ENCODE measurements at places on chromosomes 4 and X.

- no peak for DNase-seq
These were observed 6.9 kb downstream of the PDLIM5 start for GRCh38 chr4:94458682-94459081.

DNA sequence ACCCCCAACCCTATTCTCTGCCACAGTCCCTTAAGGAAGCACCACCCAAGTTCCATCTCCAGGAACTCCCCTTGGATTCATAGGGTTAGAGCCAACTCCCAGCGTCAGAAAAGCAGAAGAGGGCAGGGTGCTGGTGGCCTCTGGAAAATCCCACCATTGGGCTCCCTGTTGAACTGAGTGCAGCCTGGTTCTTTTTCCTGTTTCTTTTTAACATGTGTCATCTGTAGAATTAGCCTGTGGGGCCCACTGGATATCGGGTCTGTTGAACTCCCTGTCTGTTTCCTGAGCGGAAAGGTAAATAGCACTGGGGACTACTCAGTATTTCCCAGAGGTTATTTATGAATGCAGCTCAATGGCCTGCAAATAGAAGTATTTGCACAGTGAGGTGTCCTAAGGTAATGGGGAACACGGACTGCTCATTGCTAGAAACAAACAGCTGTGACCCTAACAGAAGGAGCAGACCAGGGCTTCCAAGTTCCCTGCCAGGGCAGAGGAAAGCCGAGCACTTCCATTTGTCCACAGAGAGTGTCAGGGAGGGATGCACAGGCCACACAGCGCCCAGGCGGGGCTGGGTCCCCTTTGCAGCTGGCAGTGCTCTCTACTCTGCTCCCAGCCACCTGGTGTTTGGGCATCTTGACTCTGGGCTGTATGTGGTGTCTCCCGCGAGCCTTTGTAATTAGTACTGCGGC lies 102.6 kb downstream of the FHDC1 start:
- no peak for DNase-seq

GRCh38 chr4:152265149-152265621 lies 270.7 kb downstream of the FBXW7 start:
- DNase-seq: no peak

DNA sequence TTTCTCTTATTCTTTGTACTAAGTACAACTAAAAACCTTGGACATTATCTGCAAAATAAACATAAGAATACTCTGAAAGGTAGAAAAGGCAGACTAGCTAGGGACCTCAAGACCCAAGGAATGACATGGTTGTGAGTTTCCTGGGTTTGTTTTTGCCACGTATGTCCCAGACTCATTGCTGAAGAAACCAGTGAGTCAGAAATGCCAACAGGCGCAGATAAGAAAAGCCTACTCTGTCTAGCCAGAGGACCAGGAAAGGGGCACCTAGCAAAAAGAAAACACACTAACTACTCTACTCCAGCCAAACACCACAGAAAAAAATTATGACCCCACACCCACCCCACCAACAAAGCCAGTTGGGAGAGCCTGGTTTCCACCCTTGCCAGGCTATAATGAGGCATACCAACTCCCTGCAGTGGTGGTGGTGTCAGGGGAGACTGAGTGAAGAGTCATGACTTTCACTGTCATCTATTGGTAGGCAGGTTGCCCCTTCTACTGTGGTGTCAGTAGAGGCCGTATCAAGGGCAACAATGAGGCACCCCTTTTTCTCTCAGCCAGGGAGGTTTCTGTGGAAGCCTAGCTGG lies 10.9 kb downstream of the MTMR1 start:
- DNase-seq: no peak

DNA sequence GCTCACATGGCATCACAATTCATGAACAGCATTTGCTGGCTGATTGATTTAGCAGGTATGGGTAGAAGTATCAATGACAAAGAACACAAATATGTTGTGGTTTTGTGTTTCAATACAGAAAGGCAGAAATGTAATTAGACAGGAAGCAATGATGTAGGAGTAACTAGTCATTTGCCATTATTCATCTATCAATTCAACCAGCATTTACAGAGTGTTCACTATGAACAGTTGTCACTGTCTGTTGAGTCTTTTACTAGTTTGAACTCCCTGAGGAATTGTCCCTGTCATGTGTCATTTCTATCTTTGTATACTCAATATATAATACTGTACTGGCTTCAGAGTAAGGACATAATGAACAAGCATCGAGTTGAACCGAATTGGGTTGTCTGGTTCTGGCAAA lies 51.5 kb upstream of the ARHGAP24 start:
- DNase-seq: no peak

DNA sequence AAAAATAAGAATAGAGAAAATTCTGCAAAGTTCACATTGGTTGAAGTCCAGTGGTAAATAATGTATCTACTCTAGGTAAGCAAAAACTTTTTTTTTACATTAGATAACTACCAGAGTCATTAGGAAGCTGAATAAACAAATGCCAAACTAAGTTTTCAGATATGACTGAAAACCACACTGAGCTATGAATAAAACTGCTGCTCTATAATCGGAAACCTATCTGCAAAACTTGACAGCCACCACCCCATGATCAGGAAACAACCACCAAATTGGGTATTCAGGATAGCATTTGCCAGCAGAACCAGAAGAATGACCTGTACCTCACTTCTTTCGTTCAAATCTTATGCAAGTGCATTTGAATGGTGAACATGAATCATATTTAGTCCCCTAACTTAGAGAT lies 173.0 kb upstream of the TET2 start:
- DNase-seq: no peak

- no peak for DNase-seq
These were observed 53.4 kb downstream of the FAT4 start for GRCh38 chr4:125368146-125368545.

- no peak for DNase-seq
These were observed 504 bp downstream of the PRRG3 start for GRCh38 chrX:151695583-151696340.

GRCh38 chrX:19740744-19741143 lies 146.7 kb downstream of the SH3KBP1 start:
- no peak for DNase-seq

GRCh38 chr4:185535612-185536410 lies 504 bp upstream of the PDLIM3 start:
- DNase-seq: peak; percentile 30

GRCh38 chrX:129744861-129745321 lies 6.1 kb downstream of the XPNPEP2 start:
- DNase-seq: no peak

DNA sequence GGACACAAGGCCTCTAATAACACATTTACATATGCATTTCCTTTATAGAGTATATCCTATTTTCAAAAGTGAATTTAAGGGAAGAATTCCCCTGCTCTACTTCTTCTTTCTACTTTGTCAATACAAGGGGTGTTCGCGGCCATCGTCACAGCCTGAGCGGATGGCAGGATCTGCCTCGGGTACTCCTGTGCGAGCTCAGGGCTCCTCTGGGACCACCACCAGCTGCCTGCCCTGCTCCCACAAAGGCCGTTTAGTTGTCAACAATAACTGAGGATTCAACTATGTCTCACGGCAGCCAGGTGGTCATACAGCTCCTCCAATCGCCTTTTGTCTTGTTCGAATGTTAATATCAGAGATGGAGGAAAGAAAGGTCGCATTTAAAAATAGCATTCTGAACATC lies 228.2 kb upstream of the TENM3 start:
- DNase-seq: no peak

- DNase-seq: no peak
These were observed 21.5 kb downstream of the ARSJ start for GRCh38 chr4:113957956-113958355.

DNA sequence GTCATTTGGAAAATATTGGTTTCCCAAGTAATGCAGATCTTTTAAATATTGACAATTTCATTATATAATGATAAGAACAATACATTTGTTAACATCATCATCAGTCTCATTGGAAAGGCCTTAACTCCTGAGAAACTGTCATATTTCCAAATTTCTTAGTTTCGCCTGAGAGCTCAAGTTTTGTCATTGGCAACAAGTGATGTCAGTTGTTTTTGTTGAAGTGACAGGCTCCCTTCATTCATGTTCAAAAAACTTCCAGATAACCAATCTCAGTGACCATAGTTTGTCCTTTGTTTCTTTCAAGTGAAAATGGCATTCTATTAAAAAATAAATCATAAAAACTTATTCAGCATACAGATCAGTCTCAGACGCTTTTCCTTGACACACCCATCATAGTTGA lies 71.8 kb downstream of the HMGB2 start:
- no peak for DNase-seq

- DNase-seq: no peak
These were observed 16.0 kb downstream of the GSPT2 start for GRCh38 chrX:51759055-51759839.

- DNase-seq: no peak
These were observed 95.0 kb downstream of the DGKK start for GRCh38 chrX:50375481-50376267.

- DNase-seq: no peak
These were observed 67.5 kb downstream of the TECRL start for GRCh38 chr4:64341711-64342110.

DNA sequence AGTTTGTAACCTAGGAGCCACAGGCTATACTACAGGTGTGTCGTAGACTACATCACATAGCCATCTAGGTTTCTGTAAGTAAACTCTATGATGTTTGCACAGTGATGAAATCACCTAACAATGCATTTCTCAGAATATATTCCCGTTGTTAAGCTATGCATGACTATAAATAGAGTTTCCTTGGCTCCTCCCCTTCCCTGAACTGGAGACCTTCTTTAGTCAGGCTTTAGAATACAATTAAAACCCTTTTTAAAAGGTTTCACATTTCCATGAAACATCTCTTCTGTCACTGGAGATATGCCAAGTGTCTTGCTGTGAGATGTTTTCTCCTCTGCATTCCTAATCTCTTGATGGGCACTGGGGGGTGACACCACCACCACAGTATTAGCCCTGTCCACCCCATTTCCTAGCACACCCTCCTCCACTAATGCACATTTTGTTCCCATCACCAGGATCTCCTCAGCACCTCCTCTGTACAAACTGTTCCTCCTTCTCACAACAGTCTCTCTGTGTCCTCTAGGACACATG lies 334.6 kb upstream of the CPEB2 start:
- no peak for DNase-seq

GRCh38 chrX:103704863-103705262 lies 5.8 kb upstream of the TMEM31 start:
- no peak for DNase-seq

- DNase-seq: peak; percentile 11
These were observed 143.7 kb downstream of the RPA4 start for GRCh38 chrX:97027384-97027922.
